Fibroblast of the aortic adventitia (primary cell): ENCODE measurements at places on chromosomes 12 and 14. TPM values are rescaled to one million over a fixed set of nuclear protein-coding genes. Genes with fewer than 3 reads are reported as not detected.
A peak's percentile ranks its signal among the peaks of the same experiment; 100 is the strongest.

- DNase-seq, result no peak
Measured at GRCh38 chr12:119679081-119679480, 11.1 kb downstream of the PRKAB1 start.

- DNase-seq, result peak; percentile 34
Measured at GRCh38 chr14:103527408-103528145, 1.4 kb upstream of the TRMT61A start.

The FAM90A1 gene
- total RNA-seq, result not detected in 2 replicates

DNA sequence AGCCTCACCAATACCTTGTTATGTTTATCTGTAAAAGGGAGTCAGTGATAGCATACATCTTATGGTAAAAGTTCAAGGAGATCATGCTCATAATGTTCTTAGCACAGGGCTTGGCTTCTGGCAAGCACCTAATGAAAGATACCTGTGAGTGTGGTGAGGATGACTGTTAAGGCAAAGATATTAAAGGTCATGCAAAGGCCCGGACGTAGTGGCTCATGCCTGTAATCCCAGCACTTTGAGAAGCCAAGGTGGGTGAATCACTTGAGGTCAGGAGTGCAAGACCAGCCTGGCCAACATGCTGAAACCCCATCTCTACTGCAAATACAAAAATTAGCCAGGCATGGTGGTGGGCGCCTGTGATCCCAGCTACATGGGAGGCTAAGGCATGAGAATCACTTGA is 425.9 kb upstream of the TBX3 start:
- no peak for DNase-seq

The AMHR2 gene
- not detected in 2 replicates for total RNA-seq

The FAM222A gene
- total RNA-seq, result 0.25 and 0.54 TPM in 2 replicates

GRCh38 chr14:20417250-20418186 is 4.2 kb upstream of the TEP1 start:
- no peak for DNase-seq

DNA sequence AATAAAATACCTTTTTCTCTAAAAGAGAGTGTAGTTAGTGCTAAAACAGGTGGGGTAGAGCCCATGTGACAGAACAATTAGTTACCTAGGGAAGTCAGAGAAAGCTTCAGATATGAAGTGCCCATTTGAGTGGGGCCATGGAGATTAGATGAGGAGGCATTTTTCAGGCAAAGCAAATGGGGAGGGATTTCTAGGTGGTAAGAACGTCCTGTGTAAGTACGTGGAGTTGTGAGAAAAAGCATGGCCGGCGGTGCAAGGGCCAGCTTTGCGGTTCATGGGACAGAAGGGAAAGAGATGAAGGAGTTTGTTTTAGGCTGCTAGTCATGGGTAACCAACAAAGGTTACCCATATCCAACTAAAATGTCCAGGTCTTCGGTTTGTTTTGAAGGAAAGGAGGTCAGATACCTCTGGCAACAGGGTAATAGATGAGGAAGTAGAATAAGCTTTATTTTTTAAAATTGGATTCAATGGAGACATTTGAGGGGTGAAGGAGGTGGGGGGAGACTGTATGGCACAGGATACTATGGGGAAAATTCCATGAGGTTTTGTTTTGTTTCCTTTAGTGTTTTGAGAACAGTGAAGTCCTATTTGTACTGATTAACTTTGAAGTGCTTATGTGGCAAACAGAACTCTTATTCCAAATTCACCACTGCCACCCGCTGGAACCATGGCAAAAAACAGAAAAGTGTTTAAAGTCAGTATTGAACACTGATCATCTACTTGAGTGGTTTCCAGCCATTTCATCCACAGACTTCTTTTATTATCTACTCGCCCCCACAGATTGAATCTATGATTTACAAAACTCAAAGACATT is 10.0 kb upstream of the SNRPF start:
- DNase-seq, result peak; percentile 69

- DNase-seq, result no peak
Measured at GRCh38 chr12:132276066-132276826, 53.1 kb downstream of the GALNT9 start.

- DNase-seq, result no peak
Measured at GRCh38 chr14:70283156-70283555, 76.3 kb downstream of the COX16 start.

GRCh38 chr12:96195845-96196451 is 1.8 kb downstream of the ELK3 start:
- DNase-seq, result peak; percentile 63

The GLT1D1 gene
- total RNA-seq, result not detected in 2 replicates

GRCh38 chr12:90360300-90360699 is 594.7 kb downstream of the CCER1 start:
- no peak for DNase-seq

The KRT73 gene
- total RNA-seq, result not detected in 2 replicates

The ZNF10 gene
- 9.5 and 10.3 TPM in 2 replicates for total RNA-seq

DNA sequence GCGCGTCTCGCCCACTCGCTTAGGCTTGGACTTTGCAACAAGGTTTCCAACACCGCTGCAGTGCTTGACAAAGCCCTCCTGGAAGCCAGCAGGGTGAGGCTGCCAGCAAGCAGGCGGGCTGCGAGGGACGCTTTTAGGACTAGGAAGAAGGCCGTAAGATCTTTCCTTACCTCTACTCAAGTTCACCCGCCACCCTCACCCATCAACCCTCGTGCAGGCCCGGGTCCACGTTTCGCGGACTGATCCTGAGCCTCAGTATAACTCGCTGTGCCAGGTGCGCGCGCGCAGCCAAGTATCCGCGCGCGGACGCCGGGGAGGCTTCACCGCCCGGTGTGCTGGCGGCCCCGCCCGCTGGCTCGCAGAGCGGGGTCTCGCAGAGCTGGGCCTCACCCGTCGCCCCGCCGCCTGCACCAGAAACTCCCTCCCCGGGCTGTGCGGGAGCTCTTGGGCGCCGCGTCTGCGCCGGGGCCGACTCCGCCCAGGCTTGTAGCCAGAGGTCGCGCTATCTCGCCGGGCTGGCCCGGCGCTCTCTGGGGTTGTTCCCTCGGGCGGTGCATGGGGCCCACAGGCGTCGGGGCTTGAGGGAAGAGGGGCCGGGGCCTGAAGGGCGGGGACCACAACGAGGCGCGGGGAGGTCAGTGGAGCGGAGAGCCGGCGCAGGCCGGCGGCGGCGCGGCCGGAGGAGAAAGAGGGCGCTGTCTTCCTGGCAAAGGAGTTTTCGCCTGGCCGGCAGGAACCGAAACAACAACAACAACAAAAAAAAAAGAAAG is 7.6 kb upstream of the SIX1 start:
- peak; percentile 59 for DNase-seq

DNA sequence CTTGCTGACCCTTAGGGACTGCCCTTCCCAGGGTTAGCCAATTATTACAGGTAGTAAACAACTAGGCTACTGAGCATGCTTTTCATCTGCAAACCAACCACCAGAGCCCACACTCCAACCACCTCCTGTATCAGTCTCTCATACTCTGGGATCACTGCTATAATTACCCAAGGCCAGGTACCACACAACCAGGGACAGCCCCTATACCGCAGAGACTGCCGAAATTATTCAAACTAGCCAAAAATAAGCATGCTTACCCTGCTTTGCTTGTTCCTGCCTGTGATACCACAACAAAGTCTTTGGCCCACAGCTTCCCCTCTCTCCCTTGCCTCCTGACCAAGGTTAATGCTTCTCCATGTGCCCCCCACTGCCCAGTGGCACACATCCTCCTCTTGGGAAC is 197.6 kb upstream of the SRRM4 start:
- DNase-seq, result no peak

DNA sequence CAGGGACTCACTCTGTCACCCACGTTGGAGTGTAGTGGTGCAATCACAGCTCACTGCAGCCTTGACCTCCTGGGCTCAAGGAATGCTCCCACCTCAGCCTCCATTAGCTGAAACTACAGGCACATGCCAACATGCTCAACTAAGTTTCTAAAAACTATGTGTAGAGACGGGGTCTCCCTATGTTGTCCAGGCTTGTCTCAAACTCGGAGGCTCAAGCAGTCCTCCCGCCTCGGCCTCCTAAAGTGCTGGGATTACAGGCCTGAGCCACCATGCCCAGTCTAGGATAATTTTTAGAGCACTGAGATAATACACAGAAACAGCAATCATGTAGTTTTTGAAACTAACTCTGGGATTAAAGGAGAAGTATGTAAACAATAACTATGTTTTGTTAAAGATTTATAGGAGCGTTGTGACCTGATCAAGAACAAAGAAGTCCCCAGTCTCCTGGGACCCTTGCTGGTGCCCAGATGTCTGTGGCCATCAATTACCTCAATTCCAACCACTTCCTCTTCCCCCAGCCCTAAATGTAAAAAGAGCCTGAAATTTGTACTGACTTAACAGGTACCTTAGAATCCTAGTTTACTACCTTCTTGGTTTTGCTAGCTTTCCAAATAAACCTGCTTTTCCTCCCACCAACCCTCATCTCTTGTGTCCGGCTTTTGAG is 28.9 kb upstream of the EGLN3 start:
- DNase-seq, result no peak

DNA sequence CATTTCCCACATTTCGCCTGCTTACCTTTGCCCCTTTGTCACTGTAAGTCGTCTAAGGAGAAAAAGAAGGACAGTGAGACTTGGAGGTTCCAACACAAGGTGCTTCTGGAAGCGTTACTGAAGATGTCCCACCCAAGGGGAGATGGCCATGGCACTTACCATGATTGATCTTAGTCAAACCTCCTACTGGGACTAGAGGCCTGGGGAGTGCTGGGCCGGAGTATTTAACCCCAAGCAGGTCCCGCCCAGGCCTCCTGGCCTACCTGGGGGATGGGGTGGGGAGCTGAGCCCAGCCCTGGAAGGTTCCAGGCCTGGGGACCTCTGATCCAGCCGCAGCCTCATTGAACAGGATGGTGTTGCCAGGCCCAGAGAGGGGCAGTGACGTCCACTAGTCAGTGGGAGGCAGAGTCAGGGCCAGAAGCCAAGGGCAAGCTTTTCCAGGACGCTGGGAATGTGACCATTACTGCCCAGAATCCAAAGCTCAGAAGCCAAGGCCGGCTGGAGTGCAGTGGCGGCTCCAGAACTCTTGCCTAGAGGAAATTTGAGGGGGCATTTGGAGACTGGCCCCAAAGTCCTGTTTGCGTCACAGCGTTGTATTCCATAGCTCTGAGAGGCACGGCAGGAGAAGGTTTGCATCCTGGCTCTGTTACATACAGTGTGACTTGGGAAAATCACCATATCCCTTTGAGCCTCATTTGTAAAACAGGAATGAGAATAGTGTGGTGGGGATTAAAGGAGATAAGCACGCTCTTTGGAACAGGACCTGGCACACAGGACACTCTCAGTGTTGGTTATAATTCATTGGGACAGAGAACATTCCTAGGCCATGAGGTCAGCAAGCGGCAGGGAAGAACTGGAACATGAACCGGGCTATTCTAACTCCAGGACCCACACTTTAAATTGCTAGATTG is at the start of gene HPD:
TSS of gene HPD (minus strand) at position 198 of the 911 bp plus-strand sequence. CDS start at position 162, 36 bp downstream.
- DNase-seq, result peak; percentile 95

The ESPL1 gene
- total RNA-seq, result 1.5 and 13.5 TPM in 2 replicates

The NUBPL gene
- total RNA-seq, result 10.5 and 18.9 TPM in 2 replicates

DNA sequence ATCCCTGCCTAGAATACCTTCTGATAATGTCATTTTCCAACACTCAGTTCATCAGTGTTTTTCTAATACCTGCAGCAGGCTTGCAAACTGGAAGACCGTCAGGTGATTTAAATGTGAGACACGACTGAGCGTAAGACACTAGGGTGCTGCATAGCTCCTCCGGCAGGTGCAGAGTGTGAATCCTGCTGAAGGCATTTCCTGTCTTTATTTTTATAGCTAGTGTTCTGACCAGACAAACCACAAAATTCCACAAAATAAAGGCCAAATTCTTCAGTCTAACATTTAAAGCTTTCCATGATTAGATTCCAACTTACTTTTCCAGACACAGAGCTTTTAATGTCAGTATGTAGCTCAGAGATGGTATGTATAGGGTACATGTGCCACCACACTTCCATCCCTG is 70.7 kb downstream of the BBS10 start:
- DNase-seq, result peak; percentile 80

- no peak for DNase-seq
Measured at GRCh38 chr14:76909266-76909665, 83.1 kb downstream of the LRRC74A start.

GRCh38 chr12:48197549-48197970 is 5.5 kb downstream of the OR10AD1 start:
- DNase-seq, result peak; percentile 33

The ASB2 gene
- total RNA-seq, result 0.45 and 0.49 TPM in 2 replicates

- no peak for DNase-seq
Measured at GRCh38 chr14:91470216-91470615, 39.9 kb downstream of the PPP4R3A start.

GRCh38 chr12:52296572-52297215 is 5.4 kb upstream of the KRT81 start:
- DNase-seq, result no peak

- no peak for DNase-seq
Measured at GRCh38 chr12:116650585-116651087, 87.2 kb downstream of the SPRING1 start.

DNA sequence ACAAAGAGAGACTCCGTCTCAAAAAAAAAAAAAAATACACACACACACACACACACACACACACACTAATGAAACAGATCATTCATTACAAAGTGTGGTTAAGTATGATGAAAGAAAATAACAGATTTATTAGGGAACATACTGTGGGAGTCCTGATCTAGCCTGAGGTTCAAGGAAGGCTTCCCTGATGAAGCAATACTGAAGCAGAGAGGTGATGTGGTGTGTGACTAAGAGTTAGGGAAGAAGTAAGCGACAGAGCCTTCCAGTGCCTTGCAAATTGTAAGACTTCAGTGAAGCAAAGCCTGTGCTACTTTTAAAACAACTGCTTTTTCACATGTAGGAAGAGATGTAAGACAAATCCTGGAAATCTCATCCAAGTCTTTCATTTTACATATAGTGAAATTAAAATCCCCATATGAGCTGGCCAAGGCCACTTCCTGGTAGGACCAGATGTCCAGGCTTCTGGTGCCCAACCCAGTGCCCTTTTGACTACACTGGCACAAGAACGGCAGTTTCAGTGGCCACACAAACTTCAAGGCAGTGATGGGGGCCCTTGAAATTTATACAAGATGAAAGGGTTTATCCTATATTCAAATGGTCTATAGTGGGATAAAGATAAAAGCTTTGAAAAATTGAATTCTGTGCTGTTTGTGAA is 86.2 kb downstream of the STON2 start:
- DNase-seq, result no peak

The RAPGEF3 gene
- total RNA-seq, result 5.2 and 16.6 TPM in 2 replicates

GRCh38 chr12:57085999-57086492 is 2.9 kb upstream of the NAB2 start:
- DNase-seq, result peak; percentile 82

- DNase-seq, result peak; percentile 21
Measured at GRCh38 chr12:12562016-12562483, 613 bp downstream of the DUSP16 start.

The OAS1 gene
- total RNA-seq, result 1.4 and 7.8 TPM in 2 replicates

GRCh38 chr12:34377243-34378035 is 355.1 kb downstream of the ALG10 start:
- no peak for DNase-seq

The FIGNL2 gene
- total RNA-seq, result 0.18 TPM in 1 of 2 replicates, not detected in the other
